Fibroblast of skin of right quadriceps (primary cell): ENCODE measurements at places on chromosomes 7 and 10.
A peak's percentile ranks its signal among the peaks of the same experiment; 100 is the strongest.

DNA sequence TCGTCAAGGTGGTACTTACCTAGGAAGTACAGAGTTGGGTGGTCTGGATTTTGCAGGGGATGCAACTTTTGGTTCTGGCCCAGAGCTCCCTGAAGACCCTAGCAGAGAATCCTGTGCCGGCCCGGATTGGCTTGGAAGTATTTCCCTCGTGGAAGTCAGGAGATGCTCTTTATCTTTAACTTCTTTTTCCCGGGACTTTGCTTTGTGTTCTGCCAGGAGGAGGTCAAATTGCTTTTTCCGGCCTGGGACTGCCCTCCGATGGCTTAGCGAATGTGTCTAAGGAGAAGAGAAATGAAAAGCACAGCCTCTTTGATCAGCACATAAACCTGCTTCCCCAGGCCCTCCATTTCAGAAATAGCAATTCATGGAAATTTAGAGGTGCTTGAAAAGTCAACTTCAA lies 57.0 kb upstream of the EFCAB10 start:
- DNase-seq: no peak

- DNase-seq: no peak
Measured at GRCh38 chr10:73759512-73760115, 15.4 kb downstream of the SEC24C start.

GRCh38 chr10:100024748-100025147 lies 15.0 kb upstream of the DNMBP start:
- no peak for DNase-seq

DNA sequence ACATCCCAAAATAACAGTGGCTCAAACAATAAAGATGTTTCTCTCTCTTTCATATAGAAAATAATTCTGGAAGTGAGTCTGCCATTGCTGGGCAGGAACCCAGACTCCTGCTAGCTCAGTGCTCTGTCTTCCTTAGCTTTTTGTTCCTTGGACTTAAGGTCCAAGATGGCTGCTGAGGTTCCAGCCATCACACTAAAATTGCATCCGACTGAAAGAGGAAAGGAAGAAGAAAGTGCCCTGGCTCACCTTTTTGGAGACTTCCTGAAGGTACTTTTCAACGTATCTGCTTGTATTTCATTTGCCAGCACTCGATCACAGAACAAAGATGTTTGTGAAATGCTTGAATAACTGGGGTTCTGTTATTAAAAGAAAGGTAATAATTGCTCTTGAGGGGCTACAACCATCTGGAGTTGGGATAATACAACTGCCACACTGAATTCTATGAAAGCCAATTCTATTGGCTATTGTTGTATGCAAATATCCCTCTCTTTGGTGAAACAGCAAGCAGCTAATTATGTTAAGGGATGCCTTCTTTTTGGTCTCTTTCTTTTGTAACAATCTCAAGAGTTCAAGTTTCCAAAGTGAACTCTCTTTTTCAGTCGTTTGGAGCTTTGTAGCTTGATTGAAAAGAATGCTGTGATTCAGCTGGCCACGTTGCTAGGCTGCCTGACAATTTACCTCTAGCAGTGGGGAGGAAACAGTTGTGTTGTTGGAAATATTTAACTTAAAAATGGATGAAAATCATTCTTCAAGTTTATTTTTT lies 83.9 kb downstream of the BAMBI start:
- DNase-seq: no peak

DNA sequence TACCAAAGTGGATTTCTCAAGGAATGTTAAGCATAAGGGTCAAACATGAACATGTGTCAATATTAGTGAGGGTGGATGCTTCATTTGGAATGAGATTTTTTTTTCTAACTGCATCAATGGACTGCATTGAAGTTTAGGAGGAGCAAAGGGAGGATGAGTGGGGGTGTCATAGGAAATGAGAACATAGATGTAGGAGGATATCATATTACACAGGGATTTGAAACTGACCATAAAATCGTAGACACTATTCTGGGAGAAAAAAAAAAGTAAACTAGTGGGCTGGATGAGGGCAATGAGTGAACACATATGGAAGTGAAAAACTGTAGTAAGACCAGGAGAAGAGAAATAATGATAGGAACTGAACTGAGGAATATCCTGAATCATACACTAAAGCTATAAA lies 109.4 kb downstream of the SEMA3A start:
- peak; percentile 79 for DNase-seq

- no peak for DNase-seq
Measured at GRCh38 chr7:45104844-45105587, 6.5 kb downstream of the TBRG4 start.

DNA sequence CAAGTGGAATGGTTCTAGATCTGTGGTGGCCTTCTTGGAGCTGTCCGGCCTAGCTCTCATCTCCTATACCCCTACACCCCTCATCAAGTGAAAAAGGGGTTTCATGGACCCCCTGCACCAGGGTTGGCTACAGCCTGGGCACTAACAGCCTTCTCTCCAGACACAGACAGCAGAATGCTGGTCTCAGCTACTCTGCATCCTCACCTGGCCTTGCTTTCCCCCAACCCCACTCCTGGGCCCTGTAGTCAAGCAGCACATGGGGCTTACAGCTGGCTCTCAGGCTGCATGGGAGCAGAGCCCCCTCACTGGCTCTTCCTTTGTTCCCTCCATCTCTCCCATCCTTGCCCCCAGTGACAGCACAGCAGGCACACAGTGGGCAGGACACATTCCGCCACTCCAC lies 20.8 kb upstream of the TMEM273 start:
- DNase-seq: no peak

GRCh38 chr10:76456197-76456596 lies 1024.8 kb downstream of the LRMDA start:
- no peak for DNase-seq

GRCh38 chr10:63593576-63593975 lies 72.4 kb downstream of the REEP3 start:
- DNase-seq: peak; percentile 28

GRCh38 chr10:49255883-49256282 lies 43.1 kb upstream of the C10orf71 start:
- no peak for DNase-seq

DNA sequence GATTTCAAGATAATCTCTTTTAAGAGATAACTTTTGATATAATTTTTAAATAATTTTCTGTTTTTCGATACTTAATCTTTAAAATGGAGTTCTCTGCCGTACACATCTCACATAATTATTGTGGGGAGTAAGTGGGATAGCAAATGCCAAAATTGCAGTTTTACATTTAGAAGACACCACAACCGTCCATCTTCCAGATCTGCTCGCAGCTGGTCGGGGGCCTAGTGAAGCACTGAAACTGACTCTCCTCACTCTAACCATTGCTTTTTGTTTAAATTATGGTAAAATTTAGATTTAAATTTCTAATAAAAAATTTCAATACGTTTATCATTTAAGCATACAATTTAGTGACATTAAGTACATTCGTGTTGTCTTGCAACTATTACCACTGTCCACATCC lies 94.2 kb downstream of the PRR15 start:
- DNase-seq: no peak

GRCh38 chr10:90007226-90007625 lies 305.8 kb downstream of the KIF20B start:
- peak; percentile 50 for DNase-seq

GRCh38 chr7:154200241-154200640 lies 148.0 kb downstream of the DPP6 start:
- no peak for DNase-seq

DNA sequence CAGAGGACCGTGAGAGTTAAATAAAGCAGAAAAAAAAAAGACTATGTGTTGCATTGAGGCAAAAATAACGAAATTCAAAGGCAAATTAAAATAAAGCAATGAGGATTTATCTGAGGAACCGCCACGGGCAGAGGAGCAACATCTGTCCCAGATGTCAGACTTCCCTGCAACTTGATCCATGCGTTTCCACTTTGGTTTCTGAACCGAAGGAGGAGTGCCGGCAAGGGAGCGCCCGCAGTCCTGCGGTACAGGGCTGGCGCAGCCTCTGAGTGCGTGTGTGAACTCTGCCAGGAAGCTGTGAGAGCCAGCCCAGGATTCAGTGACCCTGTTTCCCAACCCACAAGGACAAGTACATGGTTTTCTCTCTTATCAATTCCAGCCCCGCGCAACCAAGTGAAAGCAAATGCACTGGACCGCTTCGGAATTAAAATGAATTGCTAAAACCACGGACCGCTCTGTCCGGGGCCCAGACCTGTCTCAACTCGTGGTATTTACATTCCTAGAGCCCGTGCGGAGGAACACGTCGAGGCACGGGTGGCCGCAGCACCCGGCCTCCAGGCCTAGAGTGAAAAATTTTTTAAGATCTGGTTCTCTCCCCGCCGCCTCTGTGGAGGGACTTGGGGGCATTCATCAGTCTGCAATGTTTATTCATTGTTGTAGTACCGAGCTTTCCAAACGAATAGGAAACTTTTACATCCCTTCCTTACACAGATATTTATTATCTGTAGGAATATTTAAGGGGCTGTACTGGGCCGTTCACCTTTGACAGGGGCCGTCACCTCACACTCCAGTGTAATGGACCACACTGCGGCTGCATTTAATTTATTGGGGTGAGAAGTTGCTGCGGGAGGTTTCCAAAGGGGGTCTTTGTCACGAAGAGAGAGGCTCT lies 291.5 kb upstream of the NFE2L3 start:
- peak; percentile 50 for DNase-seq

DNA sequence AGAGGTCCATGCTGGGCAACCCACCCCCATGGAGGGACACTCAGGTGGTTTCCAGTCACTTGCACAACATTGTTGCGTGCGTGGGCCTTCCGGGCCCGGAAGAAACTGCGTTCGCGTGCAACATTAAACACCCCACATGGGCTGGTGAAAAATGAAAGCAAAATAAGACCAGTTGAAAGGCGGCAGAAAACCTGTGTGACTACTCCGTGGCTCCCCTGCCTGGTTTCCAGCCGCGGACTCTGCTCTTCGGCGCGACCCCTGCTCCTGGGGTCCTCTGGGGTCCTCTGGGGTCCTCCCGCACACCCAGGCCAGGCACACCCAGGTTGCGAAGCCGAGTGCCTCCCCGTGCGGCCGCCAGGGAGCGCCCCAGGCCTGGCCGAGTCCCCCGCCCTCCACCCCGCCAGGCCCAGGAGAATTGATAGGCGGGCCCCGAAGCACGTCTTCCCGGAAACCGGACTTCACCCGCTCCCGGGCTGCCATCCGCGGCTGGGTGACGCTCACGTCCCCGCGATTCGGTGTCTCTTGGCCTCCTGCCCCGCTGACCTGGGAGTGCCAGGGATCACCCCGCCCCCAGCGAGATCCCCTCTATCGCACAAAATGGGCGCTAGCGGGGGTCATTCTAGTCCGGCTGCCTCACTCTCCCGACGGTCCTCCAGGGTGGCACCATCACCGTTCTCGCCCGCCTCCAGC lies 1.9 kb upstream of the SH2D4B start:
- peak; percentile 19 for DNase-seq
